AG08395 (cell line): ENCODE measurements at places on chromosomes 5 and 9.

DNA sequence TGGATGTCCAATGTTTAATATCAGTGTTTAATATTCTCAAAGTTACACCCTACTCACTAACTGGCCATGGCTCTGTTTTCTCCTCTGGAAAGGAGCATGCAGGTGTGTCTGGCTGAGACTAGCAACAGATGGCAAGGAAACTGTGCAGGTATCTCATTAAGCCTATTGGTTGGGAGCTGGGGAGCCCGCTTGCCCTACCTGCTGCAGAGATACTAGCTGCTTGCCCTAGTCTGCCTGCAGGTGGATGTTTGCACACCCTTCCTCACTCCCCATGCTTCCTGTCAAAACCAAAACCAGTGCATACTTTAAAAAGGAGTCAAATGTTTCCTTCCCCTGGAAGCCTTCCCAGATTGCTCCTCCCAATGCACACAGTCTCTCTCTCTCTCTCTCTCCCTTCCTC is 228.3 kb upstream of the RASEF start:
- no peak for DNase-seq

DNA sequence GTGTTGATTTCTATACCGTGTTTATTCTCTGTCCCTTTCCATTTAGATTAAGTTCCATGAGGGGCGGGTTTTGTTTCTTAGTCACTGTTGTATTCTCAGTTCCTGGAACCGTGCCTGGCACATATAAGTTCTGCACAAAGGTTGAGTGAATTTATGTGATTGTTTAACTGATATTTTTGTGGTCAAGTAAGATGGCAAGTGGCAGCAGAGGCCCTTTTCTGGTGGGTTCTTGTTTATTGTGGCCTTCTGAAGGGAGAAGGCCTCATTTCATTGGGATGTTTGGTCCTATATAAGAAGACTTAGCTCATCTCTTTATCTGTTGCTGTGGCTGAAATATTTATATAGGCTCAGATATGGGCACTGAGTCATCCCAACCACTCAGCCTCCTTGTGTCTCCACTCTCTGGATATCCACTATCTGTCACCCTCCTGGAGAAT is 262.5 kb downstream of the PSAT1 start:
- DNase-seq = peak; percentile 34

GRCh38 chr9:15837079-15837679 is 284.3 kb downstream of the CCDC171 start:
- DNase-seq = peak; percentile 55

DNA sequence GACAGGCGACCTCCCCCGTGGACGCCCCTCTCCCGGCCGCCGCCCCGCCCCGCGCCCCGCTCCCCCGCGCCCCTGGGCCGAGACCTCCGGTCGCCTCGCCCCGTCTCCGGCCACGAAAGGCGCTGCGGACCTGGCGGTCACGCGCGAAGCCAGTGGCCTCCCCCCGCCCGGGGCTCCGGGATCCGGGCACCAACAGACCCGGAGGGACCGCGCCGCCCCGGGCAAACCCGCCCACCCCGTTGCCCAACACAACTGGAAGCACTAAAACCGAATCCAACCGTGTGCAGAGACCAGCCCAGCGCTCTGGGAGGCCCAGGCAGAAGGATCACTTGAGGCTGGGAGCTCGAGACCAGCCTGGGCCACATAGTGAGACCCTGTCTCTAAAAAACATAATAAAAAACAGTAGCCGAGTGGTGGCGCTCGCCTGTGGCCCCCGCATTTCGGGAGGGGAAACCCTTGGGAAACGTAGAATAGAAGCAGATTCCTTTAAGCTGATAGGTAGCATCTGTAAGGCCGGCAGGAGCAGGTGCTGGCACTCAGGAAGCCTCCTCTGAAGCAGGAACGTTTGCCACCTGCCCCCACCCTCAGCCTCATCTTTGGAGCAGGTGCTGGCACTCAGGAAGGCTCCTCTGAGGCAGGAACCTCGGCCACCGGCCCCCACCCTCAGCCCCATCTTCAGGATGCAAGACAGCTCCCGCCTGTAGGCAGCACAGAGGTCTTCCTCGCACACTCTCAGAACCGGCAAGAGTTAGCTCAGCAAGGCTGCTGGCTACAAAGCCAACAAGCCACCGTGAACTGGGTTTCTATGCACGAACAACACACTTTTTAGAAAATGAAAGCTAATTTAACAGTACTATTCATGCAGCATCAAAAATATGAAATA is 4.6 kb upstream of the SLC9A3 start:
- no peak for DNase-seq

DNA sequence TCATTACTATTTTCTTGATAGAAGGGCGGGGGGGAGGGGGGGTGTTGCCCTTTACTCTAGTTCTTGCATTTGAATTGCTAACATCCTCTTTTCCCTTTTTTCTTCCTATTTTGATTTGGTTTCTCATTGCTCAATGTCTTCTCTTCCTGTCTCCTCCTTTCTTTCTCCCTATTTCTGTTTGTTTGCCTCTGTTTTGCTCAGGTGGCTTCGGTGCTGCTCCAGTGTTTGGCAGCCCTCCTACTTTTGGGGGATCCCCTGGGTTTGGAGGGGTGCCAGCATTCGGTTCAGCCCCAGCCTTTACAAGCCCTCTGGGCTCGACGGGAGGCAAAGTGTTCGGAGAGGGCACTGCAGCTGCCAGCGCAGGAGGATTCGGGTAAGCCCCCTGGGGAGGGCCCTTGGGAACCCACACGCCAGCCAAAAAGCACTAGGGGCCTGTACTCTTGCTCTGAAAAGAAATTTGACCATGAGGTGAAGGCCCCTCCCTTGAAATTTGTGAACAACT is 48.3 kb downstream of the FAM78A start:
- no peak for DNase-seq

GRCh38 chr5:138979684-138980280 is 104.6 kb upstream of the LRRTM2 start:
- DNase-seq = no peak
